ENCODE measurements at places on chromosomes 12 and 14.

- DNase-seq: no peak
Observed at GRCh38 chr14:59297071-59297776, 108.8 kb downstream of the DAAM1 start.

DNA sequence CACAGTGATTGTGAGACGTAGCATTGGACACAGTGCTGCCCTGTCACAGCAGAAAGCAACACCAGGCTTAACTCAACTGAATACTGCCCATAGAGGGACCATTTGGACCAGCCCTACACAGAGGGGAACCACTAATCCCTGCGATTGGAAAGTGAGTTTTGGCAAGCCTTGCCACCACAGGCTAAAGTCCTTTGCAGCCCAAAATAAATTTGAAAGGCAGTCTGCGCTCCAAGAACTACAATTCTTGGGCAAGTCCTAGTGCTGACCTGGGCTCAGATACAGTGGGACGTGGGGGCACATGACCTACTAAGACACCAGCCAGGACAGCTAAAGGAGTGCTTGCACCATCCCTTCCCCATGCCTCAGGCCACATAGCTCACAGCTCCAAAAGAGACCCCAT, 331.4 kb upstream of the GARIN2 start:
- DNase-seq: no peak

GRCh38 chr12:1830401-1830845, 10.1 kb downstream of the LRTM2 start:
- DNase-seq: no peak

- no peak for DNase-seq
Observed at GRCh38 chr14:62301080-62301479, 538.9 kb downstream of the SNAPC1 start.

GRCh38 chr12:121061831-121062230, 22.8 kb upstream of the OASL start:
- DNase-seq: no peak

DNA sequence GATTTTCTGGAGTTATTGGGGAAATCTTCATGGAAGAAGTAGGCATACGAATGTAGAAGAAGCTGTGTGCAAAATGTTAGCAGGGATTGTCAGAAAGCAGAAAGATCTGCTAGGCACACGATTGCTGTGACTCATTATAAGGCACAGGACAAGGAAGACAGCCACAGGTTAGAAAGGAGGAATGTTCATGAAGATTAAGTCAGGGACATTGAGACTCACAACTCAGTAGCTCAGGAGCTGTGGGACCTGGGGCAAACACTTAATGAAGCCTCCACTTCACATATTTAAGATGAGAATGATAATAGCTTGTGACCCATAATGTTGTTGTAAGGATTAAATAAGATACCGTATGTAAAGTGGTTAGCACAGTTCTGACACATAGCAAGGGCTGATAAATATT, 26.6 kb upstream of the RTRAF start:
- DNase-seq: peak; percentile 17

GRCh38 chr12:8860165-8860961, 37.9 kb downstream of the A2ML1 start:
- DNase-seq: peak; percentile 63

DNA sequence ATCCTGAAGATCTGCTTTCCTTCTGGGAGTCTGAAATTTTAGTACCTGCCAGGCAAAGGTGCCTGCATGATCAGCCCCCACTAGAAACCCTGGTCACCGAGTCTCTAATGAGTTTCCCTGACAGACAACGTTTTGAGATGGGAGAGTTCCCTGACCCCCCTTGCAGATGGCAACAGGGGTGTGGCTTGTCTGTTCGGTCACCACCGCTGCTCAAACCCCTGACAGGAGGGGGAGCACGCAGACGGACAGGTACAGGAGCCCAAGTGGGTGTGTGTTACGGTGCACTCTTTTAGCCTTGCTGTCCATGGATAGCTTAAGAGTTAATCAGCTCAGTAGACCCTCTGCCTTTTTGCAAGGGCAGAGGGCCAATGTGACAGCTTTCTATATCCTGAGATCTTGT, 19.3 kb upstream of the CDKN3 start:
- DNase-seq: no peak

Data from AG20443 (cell line).